Stimulated activated CD8-positive, alpha-beta memory T cell treated with anti-CD3 and anti-CD28 coated beads, Interleukin-4, amount 100 ng/mL, for 4 hours (primary cell): ENCODE measurements at places on chromosomes 7 and 10.

DNA sequence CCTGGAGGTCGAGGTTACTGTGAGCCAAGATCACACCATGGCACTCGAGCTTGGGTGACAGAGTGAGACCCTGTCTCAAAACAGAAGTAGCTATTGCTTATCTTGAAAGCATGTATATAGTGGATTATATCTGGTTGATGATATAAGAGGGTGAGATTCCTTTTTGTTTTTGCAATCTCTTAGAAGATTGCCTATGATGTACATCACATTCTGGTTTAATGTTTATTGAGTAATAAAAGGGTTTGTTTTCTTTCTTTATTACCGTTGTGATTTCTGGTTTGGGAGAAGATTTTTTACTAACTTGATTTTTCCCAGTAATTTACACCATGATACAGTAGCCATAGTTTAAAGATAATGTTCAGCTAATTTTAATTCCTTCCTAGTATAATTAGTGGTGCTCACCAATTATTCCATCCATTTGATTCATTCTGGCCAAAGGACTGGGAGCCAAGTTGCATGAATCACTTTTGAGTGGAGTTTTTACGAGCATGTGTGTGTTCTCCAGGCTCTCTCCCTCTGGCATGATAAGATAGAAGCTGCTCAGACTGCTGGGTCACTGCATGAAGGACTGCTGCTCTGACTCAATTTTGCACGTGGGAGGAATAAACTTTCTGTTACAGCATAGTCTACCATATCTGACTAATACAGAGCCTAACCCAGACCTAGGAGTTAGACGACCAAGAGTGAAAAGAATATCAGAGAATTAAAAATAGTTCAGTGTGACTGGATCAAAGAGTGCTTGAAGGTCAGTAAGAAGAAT is 13.5 kb upstream of the TSPAN13 start:
- no peak for DNase-seq

DNA sequence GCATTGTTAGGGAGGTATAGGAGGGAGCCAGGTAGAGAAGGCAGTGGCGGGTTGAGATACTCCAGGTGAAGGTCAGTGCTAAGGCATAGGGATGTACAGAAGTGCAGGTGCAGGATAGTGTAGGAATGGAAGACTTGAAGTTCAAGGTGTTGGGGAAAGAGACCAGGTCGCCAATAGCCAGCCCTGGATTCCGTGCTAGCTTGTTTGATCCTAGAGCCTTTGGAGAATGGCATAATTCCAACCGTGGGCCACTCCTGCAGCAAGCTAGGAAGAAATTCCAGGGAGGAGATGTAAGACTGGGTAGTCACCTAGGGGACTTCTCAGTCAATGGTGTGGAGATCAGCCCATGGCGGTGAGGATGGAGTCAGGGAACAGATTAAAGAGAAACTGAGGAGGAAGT is 272.7 kb downstream of the RPS24 start:
- DNase-seq, result no peak

GRCh38 chr7:114647518-114647917 is 232.9 kb downstream of the FOXP2 start:
- DNase-seq, result no peak

- no peak for DNase-seq
Observed at GRCh38 chr7:41869091-41869490, 166.2 kb upstream of the INHBA start.

- no peak for DNase-seq
Observed at GRCh38 chr7:143255564-143255963, 7.7 kb upstream of the GSTK1 start.

DNA sequence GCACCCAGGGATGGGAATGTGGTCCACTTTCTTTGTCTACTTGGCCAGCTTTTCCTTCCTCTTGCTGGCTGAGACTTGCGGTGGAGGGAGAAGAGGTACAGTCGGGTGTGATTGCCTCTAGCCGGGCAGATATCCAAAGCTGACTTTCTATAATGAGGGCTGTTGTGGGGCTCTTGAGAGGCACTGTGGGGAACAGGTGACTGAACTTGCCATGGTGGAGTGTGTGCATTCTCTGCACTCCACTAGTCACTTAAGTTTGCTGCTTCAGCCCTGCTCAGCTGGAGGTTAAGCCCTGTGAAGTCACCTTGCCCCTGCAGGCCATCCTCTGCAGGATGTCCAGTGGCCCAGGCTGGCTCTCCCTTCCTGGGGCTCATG is 116.6 kb downstream of the AOAH start:
- DNase-seq, result no peak

GRCh38 chr10:23478570-23478969 is 39.7 kb downstream of the OTUD1 start:
- no peak for DNase-seq

DNA sequence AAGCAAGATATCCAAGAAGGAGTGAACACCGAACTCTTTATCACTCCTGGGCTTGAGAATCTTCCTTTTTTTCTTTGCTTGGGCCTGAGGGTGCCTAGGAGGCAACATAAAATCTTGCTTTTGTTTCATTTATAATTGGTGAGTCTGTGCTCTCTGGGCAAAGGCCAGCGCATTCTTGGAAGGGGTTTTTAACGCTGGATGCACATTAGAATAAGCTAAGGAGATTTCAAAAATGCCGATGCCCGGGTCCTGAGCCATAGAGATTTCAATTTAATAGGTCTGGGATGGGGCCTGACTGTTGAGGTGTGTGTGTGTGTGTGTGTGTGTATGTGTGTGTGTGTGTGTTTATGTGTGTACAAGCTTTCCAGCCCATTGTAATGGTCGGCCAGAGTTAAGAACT is 62.0 kb upstream of the SORCS3 start:
- DNase-seq, result no peak

GRCh38 chr10:33237736-33238624 is 96.5 kb downstream of the NRP1 start:
- no peak for DNase-seq

DNA sequence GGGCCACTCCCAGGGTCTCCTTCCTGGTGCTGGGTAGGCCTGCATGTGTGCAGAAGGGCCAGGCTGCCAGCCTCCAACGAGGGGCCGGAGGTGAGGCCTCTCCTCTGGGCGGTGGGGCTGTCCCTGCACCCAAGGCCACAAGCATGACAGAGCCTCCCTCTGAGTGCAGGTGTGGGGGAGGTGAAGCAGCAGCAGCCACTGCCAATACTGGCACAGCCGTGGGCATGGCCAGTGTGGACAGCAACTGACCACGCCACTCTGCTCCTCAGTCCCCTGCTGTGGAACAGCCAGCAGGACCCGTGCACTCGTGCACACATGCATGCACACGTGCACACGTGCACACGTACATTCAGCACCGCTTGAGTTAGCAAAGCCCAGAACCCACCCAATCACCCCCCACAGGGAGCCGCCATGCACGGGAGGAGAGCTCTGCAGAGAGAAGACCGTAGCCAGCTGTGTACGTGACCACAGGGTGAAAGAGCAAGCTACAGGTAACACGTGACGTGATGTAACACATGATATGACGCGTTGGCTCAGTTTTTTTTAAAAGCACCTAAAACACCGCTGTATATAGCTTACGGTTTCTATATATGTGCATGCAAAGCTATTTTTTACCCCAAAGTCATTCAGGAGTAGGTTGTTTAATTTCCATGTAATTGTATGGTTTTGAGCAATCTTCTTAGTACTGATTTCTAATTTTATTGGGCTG is 23.1 kb downstream of the PAPOLB start:
- DNase-seq, result no peak

GRCh38 chr7:86963599-86964230 is 95.7 kb downstream of the ELAPOR2 start:
- DNase-seq, result no peak

DNA sequence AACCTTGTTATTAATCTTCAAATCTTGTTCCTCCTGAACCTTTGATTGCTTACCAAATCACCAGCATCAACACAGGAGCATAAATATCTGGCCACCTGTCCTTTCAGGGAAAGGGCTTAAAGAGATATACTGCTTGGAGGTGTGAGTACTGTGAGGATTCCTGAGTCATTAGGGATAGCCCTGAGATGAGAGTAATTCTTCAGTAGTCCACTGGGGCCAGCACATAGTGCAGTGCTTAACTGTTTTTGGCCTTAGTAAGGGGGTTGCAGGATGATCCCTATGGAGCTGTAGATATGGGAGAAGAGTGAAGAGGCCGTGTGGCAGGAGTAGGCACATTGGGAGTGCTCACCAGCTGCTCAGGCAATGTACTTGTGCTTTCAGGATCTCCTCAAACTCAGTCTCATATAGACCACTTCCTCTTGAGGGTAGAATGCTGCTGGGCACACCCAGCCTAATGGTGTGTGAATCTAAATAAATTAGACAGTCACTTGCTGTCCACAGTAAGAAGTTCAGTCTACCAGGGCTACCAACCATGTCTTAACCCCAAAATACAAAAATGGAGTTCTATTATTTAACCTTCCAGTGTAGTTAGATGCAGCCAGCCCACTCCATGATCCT is 26.5 kb upstream of the GPR141 start:
- DNase-seq, result no peak

- DNase-seq, result no peak
Observed at GRCh38 chr10:17816199-17816598, 7.1 kb downstream of the MRC1 start.

DNA sequence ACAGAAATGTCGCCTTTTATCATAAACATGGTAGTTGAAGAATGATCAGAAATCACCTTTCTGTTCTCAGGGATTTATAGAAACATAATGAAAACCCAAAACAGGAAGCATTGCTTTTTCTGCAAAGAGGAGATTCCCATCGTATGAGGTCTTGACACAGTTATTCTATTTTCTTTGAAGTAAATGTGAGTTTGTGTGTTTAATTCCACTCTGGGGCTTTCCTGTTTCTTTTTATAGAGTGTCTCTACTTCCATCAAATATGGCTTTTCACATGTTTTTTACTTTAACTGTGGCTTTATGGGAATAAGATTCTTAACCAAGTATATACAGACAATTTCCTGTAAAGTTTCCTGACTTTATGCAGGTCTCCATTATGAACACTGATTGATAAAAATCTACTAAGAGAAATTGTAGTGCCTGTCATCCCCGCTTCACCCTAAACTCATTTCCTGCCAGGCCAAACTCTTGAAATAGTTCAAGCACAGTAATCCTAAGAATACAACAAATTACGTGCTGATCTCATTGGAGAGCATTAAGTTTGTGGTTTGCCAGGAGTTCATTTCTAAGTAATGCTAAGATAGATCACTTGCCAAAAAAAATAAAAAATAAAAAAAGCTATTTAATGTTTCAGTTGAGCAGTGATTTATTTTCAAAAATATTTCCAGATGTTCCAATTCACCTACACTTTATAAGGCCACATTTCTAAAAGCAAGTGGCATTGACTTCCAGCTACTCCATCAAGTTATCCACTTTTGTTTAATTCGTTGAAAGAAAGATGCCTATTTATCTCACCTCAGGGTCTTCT is 52.2 kb upstream of the SEC61G start:
- no peak for DNase-seq

- DNase-seq, result no peak
Observed at GRCh38 chr10:32937911-32938424, 20.1 kb downstream of the ITGB1 start.

DNA sequence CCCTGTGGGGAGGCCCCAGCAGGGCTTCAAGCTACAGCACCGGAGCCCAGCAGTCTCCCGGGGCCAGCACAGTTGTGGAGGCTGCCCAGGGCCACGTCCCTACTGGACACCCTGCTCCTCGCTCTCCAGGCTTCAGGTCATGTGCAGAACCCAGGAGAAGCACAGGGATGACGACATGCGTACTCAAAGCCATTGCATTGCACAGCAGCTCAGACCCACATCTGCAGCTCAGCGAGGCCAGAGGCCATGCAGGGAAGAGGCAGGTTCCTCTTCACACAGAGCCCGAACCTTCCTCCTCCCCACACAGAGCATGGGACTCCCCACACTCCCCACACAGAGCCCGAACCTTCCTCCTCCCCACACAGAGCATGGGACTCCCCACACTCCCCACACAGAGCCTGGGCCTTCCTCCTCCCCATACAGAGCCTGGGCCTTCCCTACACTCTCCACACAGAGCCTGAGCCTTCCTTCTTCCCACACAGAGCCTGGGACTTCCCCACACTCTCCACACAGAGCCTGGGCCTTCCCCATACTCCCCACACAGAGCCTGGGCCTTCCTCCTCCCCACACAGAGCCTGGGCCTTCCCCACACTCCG is 12.3 kb downstream of the CFAP46 start:
- DNase-seq, result no peak

GRCh38 chr10:4434516-4435071 is 391.4 kb upstream of the AKR1E2 start:
- DNase-seq, result no peak

GRCh38 chr7:16543456-16543855 is 16.8 kb downstream of the LRRC72 start:
- DNase-seq, result no peak

GRCh38 chr10:81135851-81136250 is 598.1 kb downstream of the SH2D4B start:
- DNase-seq, result no peak

- DNase-seq, result no peak
Observed at GRCh38 chr7:114949231-114949630, 27.3 kb downstream of the MDFIC start.

DNA sequence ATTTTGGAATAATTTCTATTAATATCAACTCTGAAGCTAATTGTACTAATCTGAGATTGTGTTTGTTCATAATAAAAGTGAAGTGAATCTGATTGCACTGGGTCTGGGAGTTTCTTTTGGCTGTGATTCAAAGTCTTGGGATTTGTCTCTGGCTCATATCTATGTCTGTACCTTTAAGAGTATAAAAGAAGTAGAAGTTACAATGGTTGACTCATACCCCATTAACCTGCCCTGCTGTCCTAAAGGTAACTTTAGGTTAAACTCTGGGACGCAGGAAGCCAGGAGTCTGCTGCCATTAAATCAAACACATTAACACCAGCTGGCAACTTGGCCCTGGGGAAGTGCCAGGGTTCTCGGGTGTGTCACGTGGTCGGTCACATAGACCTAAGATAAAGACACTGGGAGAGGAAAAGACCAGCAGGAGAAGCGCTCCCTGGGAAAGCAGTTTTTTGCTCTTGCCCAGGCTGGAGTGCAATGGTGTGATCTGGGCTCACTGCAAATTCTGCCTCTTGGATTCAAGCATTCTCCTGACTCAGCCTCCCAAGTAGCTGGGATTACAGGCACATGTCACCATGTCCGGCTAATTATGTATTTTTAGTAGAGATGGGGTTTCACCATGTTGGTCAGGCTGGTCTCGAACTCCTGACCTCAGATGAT is 17.8 kb downstream of the SCD start:
- DNase-seq, result no peak

GRCh38 chr7:157745721-157746709 is 409.2 kb downstream of the DNAJB6 start:
- DNase-seq, result no peak

- DNase-seq, result no peak
Observed at GRCh38 chr10:103789771-103790201, 65.6 kb downstream of the SH3PXD2A start.
